CMK (cell line): ENCODE measurements at places on chromosomes 3 and 15.

DNA sequence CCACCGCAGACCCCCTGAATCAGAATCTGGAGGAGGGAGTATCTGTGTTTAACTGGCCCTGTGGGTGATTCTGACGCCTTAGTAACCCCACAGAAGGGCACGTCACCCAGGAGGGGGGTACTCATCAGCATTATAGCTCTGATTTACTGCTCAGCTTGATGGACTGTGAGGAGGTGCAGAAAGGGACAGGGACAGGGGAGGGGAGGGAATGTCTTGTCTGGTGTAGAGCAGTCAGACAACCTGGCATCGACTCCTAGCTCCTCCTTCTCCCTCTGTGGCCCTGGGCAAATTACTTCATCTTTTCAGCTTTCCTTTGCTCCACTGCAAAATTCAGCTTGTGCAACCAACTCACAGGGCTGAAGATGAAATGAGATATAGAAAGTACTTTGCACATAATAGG, 42.3 kb upstream of the GLCE start:
- DNase-seq: no peak

GRCh38 chr3:13285007-13285567, 135.0 kb downstream of the NUP210 start:
- DNase-seq: no peak

GRCh38 chr15:67121644-67122605, 56.5 kb downstream of the SMAD3 start:
- no peak for DNase-seq

- DNase-seq: no peak
These were observed 116.9 kb upstream of the NMNAT3 start for GRCh38 chr3:139794469-139795265.

DNA sequence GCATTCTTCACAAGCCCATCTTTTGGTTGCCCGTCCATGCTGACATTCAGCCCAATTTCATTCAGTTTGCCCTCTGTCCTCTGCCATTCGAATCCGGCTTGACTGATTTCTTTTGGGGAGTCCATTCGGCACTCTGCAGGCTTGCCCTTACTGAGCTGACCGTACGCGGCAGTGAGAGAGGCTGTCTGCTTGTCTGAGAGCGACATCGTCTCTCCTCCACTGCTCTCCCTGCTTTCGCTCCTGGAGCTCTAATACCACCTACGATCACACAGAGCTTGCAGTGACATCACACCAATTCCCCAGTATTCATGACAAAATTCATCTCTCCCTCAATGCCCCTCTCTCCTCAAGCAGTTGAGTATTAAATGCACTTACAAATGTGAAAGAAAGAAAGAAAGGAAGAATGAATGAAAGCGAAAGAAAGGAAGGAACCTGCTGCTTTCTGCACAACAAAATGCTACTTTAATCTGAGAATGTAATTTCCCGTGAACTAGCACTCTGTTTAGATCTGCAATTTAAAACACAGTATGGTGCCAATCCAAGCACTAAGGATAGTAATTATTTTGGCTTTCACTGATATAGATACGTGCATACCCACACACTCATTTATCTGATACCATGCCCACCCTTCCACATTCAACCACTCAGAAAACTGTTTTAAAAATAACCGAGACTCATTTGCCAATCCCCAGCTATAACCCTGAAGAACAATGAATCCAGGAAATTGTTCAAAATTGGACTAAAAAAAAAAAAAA, 89.5 kb downstream of the DHX30 start:
- no peak for DNase-seq

DNA sequence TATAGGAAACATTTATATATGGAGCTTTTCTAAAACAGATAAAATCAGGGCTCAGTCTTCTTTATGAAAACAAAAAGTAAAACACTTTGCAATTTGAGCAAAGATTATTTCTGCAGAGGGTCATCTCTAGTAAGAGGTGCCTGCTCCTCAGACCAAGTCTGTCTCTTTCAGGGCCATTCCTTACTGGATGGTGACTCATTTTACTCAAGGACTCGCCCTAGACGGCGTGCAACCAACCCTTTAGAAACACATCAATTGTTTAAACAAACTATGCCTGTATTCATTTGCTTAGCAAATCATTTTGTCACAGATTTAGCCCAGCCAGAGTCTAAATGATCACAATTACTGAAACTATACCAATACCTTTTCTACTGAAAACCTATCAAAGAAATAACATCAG, 242.8 kb upstream of the ICE2 start:
- DNase-seq: no peak

DNA sequence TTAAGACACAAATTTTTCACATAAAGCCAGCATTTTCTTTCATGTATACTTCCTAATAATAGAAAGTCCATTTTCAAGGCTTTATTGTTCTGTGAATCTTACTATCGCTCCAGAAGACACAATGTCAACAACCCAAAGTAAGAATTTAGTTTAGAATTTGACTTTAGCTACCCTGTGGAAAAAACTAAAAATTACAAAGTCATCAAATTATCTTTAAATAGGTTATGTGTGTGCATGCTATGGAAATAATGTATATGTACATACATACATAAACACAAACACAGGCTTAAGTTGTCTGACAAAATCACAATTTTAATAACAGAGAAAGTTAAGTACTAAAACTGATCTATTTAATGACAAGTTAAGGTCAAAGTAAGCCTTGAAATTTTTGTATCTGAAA, 20.2 kb upstream of the XXYLT1 start:
- DNase-seq: no peak

- DNase-seq: no peak
These were observed 18.3 kb upstream of the ONECUT1 start for GRCh38 chr15:52808441-52808840.
